ENCODE measurements at places on chromosomes 3 and 15.

DNA sequence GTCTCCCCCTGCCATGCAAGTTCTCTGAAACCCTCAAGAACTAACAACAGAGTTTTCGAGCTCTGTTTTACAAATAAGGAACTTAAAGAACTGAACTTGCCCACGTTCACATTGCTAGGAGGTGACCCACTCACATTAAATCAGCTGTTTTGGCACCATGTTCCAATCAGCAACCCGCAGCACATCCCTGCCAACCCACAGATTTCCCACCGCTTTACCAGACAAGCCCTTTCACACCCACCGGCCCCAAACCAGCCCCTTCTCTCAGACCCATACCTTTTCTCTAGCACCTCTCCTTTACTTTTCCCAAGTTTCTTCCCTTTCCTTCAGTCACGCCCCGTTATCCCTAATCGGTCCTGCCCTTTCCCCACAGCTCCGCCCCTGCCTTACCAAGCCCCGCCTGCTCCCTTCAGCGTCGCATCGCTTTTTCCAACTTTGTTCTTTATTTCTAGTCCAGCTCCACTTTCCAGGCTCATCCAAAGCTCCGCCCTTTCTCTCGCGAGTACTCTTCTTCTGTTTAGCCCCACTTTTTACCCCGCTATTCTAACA is 804 bp upstream of the BRPF1 start:
- DNase-seq: no peak

DNA sequence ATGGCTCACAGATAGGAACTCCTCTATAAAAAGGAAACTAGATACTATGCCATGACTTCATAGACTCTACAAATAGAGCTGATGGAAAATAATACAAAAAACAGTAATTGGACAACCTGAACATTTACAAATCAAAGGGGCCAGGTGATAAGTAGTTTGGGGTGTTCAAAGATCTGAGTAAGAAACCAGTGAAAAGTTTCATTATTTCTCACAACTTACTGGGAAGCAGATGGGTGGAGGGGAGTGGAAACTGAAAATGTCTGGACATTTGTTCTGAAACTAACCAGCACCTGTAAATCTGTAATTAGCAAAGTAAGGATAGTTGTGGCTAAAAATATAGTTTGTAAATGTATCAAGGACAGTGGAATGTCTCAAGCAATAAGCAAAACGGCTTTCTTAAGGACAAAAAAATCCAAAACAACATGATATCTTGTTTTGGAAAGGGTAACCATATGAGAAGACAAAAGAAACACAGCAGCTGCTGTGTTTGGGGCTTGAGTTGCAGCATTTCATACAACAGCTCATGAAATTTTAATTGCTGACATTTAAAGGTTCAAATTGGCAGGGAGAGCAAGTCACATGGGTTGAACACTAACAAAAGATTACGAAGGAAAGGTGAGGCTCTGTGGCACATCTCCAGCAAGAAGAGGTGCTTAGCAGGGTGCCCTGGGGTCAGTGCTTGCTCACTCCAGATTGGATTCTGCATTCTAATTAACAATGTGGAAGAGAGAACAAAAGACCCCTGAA is 26.8 kb upstream of the THBS1 start:
- DNase-seq: no peak

- DNase-seq: no peak
Measured at GRCh38 chr3:69764121-69764741, 25.0 kb downstream of the MITF start.

GRCh38 chr15:65778269-65778668 is 13.8 kb downstream of the DENND4A start:
- DNase-seq: no peak

- no peak for DNase-seq
Measured at GRCh38 chr15:74776821-74777768, 4.8 kb upstream of the CSK start.

GRCh38 chr15:98178861-98179260 is 218.4 kb downstream of the ARRDC4 start:
- DNase-seq: no peak

- DNase-seq: no peak
Measured at GRCh38 chr3:39809181-39809994, at the start of gene MYRIP. Gene MYRIP, plus strand, starts transcription at chr3:39809609. Its CDS starts 91,208 bp downstream, at chr3:39900817.

GRCh38 chr3:183285828-183286457 is 32.9 kb downstream of the B3GNT5 start:
- peak; percentile 88 for DNase-seq

- no peak for DNase-seq
Measured at GRCh38 chr15:40313531-40314398, 6.0 kb upstream of the PLCB2 start.

DNA sequence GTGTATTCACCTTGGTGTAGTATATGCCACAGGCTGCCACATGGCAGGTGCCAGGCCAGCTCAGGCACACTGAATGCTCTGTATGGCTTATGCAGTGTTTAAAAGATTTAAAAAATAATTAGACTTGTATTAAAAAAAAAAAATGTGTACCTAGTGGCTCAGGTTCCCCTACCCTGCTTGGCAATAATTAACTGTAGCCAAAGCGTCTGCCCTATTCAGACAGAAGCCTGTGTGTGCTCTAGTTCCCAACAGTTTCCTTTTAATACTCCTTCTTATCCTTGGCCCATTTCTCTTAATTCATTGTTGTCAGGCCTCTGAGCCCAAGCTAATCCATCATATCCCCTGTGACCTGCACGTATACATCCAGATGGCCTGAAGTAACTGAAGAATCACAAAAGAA is 752.2 kb upstream of the CFAP20DC start:
- DNase-seq: no peak

- peak; percentile 85 for DNase-seq
Measured at GRCh38 chr15:98850961-98851572, 156.5 kb downstream of the PGPEP1L start.

DNA sequence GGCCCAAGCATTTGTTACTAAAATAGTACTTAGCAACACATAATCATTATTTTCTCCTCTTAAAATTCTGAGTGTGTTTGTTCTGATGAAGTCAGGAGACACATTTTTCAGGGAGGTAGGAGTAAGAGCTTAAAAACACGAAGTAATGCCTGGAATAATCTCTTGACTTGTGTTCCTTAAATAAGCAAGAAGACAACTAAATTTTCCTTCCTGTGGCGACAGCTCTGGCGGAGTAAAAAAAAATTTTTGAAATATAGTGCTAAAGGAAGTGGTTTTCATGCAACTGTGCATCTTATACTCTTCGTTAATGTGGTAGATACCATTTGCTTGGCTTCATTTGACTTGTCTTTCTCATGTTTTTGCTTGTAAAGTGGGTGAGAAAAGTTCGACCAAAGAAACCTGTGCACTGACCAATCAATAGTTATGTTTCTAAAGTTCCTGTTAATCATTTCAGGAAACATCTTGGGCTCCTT is 11.1 kb upstream of the MBNL1 start:
- no peak for DNase-seq

DNA sequence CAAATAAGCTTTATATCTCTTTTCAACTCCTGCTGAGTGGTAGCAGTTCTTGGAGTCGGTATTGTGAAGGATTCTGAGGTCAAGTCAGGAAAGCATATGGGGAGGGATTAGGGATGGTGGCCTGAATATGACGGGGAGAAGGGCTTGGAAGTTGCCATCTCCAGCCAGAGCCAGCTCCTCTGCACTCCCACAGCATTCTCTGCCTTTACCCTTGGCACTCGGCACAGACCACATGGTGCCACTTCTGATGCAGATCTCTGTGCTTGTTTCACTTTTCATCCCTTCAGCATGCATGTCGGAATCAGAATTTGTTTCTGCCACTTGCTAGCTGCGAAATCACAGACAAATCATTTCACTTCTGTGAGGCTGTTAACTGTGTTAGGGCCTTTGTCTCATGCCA is 52.5 kb downstream of the RAB11A start:
- no peak for DNase-seq

GRCh38 chr3:112829046-112829445 is 17.6 kb downstream of the CD200R1L start:
- DNase-seq: no peak

DNA sequence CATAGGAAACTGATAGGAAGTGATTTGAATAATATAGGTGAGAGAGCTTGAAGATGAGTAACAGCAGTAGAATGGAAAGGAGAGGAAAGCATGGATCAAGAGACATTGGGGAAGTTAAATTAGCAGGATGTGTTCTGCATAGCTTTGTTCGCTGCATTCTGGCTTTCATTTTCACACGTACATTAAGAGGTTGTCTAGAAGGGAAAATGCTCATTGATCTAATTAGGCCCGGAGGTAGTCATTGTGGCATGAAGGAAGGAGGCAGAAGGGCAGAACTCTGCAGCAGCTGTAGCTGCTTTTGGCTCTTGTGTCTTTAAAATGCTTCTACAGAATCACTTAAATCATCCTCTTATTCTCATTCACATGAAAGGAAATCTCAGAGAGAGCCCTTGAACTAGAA is 40.3 kb downstream of the KCNAB1 start:
- DNase-seq: no peak

DNA sequence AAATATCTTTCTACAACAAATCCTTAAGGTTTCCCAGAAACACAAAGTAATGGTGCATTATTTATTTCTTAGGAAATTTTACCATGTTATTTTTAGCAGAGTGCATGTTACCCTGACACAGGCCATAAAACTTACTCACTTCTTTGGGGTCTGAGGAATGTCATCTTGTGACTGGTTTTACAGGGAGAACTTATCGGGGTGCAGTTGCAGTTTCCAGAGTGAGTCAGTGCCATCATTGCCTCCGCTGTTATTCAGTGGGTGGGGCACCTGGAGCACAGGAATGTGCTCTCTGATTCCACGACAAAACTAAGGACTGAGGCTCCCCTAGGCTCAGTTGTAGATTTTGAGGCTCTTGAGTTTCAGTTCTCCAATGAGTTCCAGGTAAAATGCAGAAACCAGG is 11.1 kb upstream of the GREM1 start:
- no peak for DNase-seq

DNA sequence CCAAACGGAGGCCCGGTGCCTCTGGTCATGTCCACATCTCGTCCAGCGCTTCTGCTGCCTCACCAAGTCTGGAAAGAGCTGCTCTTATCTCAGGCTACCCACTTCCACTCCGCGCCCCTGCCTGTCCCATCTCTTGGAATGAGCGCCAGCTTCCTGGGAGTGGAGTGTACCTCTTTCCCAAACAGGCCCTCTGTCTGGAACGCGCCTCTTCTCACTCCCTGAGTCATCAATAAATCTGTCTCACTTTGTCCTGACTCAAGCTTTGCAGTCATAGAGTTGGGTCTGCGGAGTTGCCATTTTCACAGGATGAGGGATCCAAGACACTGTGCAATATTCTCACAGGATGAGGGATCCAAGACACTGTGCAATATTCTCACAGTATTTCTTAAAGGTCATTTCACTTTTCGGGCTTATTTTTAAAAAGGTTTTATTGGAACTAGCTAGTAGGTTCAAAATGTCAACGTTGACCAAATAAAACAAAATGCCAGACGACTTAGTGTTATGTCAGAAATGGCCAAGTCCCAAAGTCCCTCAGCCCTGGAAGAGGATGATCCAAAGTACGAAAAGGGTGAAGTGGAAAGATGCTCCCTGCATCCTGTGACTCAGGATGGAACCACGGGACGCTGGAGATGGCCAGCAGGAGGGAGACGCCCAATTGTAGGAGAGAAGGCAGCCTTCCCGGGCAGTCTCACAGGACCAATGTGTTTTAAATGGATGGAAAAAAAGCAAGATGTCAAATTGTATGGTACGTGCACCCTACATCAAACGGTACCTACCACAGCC is 81.1 kb downstream of the CHSY1 start:
- DNase-seq: peak; percentile 83

DNA sequence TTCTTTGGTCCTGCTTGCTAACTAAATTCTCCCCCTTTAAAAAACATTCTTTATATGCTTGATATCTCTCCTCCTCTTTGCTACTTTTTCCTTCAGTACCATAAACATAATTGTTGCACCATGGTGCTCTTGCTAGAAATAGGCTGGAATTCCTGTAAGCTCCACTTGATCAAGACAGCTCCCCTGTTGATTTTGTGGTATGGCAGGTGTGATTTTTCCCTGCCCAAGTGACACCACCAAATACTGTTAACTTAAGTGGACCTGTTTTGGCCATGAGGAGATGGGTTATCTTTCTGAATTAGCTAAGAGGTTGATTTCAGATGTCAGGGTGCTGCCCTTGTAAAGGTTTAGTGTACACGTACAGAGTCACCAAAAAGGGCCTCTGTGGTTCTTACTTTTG is 205.3 kb downstream of the CDIN1 start:
- DNase-seq: no peak

DNA sequence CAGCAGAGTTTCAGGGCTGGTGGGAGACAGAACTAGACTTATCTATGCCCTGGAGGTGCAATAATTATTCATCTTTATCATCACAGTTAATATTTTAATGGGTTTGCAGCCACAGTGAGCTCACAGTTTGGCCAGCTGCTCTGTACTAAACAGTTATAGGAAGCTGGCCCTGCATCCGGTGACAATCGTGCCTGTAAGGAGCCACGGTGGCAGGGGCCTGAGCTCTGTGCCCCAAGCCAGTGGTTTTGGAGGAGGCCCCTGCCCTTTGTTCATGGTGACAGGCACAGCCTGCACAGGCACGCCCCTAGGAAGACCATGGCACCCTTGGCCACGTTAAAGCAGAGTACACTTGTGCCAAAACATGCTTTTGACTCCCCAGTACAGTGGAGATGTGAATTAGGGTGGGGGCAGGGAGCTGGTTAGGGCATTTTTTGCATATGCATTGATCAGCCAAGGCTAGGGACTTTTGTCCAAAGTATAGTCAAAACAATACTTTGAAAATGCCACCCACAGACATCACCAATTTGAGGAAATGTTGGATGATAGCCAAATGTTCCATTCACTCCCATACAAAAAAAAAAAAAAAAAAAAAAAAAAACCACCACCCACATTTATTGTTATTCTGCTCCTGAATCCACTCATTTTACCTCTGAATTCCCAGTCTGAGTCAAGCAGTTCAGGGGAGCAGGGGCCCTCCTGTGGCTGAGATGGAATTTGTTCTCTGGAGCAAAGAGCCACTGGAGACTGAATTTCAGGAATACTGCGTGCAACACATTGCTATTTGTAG is 3.4 kb upstream of the RFTN1 start:
- DNase-seq: peak; percentile 65

DNA sequence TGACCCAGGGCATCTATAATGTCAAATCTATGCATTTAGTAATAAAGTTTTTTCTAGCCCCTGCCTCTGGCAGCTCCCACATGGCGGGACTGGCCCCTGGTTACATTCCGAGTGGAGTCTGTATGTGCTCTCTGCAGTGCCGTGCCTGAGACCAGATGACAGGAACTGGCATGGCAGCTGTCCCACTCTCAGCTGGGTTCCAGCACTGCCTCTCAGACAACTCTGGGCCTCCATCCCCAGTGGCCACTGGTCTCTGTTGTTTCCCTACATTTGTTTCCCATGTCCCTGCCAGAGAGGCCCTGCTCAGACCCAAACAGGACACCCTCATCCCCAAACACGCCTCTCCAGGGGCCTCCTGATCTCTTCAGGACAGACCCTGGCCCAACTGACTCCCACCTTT is 109.3 kb downstream of the OCA2 start:
- DNase-seq: no peak

GRCh38 chr3:12356175-12356574 is 67.3 kb downstream of the PPARG start:
- DNase-seq: no peak

GRCh38 chr3:79028916-79029315 is 738.9 kb downstream of the ROBO1 start:
- no peak for DNase-seq

GRCh38 chr3:102360183-102360860 is 74.5 kb upstream of the ZPLD1 start:
- DNase-seq: no peak

- no peak for DNase-seq
Measured at GRCh38 chr15:58110999-58111717, 27.0 kb upstream of the AQP9 start.

Data from coronary artery (tissue), 2 donors.